Activated naive CD4-positive, alpha-beta T cell (primary cell): ENCODE measurements at places on chromosomes 1 and 21.
A peak's percentile ranks its signal among the peaks of the same experiment; 100 is the strongest.

- no peak for DNase-seq
Observed at GRCh38 chr1:61375082-61375880, 292.9 kb downstream of the NFIA start.

- DNase-seq, result no peak
Observed at GRCh38 chr1:89459081-89459480, 65.5 kb upstream of the LRRC8B start.

DNA sequence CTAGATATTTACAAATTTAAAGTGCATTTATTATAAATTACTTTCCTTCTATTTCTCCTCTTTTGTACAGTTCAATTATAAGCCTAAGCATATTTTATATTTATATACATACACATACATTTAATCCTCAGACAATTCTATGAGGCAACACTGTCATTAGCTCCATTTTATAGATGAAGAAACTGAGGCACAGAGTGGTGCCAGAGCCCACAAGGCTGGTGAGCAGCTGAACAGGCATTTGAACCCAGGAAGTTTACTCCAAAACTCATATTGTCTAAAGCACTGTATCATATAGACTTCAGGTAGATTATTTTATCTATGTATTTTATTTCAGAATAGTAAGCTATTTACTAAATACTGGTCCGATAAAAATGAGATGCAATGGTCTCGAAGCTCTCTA is 52.3 kb downstream of the PTP4A2 start:
- DNase-seq, result no peak

DNA sequence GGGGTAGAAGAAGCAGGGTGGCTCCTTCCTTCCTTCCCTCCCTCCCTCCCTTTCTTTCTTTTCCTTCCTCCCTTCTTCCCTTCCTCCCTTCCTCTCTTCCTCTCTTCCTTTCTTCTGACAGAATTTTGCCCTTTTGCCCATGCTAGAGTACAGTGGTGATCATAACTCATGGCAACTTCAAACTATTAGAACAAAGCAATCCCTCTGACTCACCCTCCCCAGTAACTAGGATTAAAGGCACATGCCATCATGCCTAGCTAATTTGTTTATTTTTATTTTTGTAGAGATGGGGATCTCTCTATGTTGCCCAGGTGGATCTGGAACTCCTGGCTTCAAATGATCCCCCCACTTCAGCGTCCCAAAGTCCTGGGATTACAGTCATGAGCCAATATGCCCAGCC is 10.0 kb upstream of the RPE65 start:
- no peak for DNase-seq

DNA sequence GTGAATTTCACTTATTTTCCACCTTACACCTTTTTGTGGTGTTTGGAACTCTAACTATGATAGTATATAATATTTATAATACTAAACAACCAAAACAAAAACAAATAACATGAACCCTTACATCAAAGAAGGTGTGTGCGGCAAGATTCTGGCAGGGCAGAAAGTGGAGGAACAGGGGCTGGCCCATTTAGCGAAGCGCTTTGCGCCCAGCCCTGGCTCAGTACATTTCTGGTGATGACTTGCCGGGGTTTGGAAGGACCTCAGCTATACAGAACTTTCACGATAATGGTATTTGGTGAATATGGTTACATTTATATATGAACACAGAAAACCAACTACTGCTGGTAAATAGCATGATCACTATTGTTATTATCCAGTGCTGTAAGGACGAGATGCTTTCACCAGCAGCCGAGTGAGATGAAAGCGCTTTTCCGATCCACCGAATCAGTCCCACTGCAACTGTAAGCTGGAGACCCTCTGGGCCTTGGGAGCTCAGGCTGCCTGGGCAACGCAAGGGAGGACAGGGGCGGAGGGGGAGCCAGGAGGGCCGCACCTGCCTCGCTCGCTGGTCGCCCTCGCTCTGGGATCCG is 63.9 kb downstream of the CD247 start:
- no peak for DNase-seq

DNA sequence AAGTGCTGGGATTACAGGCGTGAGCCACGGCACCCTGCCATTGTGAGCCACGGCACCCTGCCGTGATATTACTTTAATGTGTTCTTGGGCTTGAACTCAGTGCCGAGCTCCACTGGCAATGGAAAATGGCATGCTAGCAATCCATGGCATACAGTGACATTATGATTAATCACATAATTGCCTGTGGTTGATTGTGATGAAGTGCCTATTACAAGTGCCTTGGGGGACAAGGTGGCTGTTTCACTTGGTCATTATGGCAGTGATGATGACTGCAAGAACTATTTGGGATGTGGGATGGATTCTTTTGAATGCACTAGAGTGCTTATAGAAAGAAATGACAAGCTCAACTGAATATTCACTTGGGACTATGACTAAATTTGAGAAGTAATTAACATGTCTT is 22.3 kb upstream of the HPCAL4 start:
- DNase-seq, result no peak

GRCh38 chr1:240888039-240888786 is 276.3 kb upstream of the GREM2 start:
- no peak for DNase-seq

GRCh38 chr1:4393191-4393590 is 261.2 kb upstream of the AJAP1 start:
- DNase-seq, result no peak

GRCh38 chr1:193740762-193741161 is 554.3 kb upstream of the B3GALT2 start:
- no peak for DNase-seq

DNA sequence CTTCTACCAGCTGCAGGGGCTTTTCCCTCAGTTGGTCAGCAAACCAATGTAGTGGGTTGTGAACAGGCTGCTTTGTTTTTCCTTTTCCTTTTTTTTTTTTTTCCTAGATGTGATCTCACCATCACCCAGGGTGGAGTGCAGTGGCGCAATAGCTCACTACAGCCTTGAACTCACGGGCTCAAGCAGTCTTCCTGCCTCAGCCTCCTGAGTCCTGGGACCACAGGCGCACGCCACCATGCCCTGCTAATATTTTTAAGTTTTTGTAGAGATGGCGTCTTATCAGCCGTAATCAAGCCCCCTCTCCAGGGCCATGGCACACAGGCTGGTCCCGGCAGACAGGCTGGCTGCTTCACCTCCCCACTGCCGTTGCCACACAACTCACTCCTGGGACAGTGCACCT is 3.4 kb upstream of the TRIM11 start:
- no peak for DNase-seq

- DNase-seq, result no peak
Observed at GRCh38 chr1:240031009-240031408, 60.7 kb upstream of the FMN2 start.

DNA sequence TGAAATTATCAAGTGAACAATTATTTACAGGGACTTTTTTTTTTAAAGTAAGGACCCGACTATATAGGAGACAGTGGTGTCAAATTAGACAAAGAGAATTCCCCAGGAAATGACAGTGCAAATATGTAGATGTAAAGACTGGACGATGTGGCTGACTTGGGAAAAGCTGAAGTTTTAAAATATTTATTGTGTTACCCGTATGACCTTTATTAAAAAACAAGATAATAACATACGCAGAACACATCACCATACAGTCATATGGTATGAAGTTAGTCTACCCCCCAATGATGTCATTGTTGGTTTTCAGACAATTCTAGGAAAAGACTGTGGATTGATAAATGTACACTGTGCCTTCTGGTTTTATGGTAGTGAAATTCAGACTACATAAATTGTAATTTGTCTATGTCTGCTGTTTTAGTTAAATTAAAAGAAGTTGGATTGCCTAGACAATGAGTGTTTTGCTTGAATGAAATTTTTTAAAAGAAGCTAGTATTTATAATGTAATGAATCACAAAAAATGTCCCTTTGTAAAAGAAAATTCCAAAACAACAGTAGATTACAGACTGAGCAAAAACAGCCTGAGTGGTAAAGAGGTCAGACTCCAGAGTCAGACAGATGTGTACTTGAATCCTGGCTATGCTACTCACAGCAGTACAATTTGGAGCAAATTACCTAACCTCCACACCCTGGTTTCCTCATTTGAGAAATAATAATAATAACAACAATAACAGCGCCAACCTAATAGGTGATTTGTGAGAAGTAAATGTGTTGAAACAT is 15.5 kb upstream of the PDC start:
- no peak for DNase-seq

- DNase-seq, result no peak
Observed at GRCh38 chr1:50109116-50109515, 396 bp downstream of the ELAVL4 start.

GRCh38 chr1:25697435-25698217 is 81.0 kb downstream of the MAN1C1 start:
- peak; percentile 30 for DNase-seq

DNA sequence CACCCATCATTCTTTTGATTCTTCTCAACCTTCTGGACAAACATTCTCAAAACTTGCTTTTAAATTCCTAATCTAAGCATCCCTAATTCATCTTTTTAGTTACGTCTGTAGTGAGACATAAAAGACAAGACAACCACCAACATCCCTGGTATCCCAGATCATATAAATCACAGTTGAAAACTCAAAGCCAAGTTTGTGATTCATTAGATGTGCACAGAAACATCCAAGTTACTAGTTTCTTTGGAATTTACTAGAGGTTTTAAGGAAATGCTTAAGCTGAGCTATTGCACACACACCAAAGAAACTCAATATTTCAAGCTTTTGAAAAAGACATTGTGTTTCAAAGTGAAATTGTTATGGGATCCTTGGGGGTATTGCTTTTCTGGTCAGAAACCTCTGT is 47.6 kb downstream of the ATP6V1G3 start:
- DNase-seq, result no peak

DNA sequence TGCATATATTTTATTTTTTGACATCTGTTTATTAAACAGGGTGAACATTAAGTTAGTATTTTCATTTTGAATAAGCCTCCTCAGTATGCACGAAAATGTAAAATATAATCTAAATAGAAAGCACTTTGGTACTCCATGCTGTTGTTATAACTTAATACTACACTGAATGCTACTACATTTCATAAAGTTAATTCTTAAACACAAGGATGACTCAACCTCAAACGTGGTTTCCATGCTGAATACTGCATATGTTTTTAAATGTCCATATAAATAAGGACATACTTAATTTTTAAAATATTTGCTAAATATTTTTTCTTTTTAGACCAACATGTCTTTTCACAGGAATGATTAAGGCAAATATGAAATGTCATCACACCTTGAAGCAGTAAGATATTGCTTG is 83.9 kb downstream of the USP24 start:
- no peak for DNase-seq

- no peak for DNase-seq
Observed at GRCh38 chr1:55472784-55473183, 257.6 kb upstream of the USP24 start.

- DNase-seq, result no peak
Observed at GRCh38 chr1:61284248-61284854, 202.0 kb downstream of the NFIA start.

DNA sequence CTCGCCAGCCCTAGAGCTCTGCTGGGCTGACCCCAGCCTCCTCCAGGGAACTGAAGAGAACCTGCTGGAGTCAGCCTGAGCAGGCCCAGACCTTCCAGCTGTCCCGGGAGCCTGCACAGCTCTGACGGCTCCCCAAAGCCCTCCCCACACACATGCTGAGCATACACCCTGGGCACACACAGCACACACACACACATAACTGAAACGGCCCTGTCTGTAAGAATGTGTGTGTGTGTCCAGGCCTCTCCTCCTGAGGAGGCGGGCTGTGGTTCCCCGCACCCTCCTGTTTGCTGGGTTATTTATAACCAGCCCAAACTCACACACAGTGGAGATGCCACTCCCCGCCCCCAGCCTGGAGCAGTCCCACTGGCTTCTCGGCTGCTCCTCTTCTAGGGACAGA is 20.2 kb downstream of the SDC3 start:
- no peak for DNase-seq

GRCh38 chr1:45521413-45522323 is at the start of gene PRDX1:
TSS of gene PRDX1 (minus strand) at chr1:45521884. CDS start at chr1:45519043, 2,841 bp downstream.
- DNase-seq, result peak; percentile 98

DNA sequence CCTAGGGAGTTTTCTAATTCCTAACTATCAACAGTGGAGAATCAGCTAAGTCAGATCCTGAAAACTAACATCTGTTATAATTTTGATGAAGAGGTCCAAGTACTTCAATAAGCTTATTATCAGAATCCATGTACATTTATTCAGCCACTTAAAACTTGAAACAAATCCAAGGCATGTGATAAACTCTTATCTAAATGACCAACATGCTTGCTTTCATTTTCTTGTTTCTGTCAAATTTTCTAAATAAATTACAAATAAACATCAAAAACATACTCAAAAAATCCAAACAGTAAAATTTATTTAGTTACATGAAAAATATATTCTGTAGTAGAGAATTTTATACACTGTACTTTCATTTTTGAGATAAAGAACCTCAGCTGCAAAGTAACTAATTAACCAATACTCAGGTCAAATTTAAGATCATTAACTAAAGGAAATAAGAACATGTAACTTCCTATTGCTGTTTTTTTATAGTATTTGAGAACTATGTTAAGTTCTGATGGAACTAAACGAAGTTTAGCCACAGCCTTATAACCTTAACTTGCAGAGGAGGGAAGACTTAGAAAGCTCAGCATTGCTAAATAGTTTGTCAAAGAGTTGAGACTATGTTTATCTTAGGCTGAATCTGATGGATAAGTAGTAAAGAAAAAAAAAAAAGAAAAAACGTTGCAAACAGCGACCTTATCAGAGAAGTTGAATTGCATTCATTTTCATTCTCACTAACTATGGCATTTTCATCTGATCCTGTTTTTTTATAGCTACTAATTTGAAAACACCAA is 44.9 kb downstream of the SYNJ1 start:
- no peak for DNase-seq

DNA sequence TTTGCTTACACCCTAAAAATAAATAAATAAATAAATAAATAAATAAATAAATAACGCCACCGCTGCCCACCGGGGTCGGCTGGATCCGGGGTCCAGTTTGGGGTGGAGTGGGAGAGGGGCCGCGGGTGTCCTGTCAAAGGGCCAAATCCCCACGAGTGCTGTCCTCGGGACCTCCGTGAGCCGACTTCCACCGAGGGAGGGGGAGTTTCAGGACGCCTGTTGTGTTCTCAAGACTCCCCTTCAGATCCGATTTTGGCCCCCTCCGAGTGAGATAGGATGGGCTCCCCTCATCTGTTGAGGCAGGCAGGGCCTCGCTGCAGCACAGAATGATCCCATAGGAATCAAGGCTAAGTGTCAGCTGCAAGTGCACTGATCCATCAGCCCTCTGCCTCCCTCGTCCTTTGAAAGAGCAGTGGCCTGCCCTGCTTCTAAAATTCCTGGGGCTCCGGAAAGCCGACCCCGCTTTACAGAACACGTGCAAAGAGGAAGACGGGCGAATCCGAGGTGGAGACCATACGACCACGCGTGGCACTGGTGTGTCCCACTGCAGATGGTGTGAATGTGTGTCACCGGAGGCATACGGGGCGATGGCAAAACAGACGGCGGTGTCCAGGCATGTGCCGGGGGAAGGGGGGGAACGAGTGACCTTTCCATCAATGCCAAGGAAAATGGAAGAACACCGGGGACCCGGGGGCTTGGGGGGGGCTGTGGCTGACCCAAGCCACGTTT is 3880.5 kb downstream of the SRGAP2C start:
- no peak for DNase-seq

GRCh38 chr1:230149751-230150584 is 82.9 kb downstream of the GALNT2 start:
- DNase-seq, result no peak

- DNase-seq, result no peak
Observed at GRCh38 chr1:234976861-234977680, 151.6 kb downstream of the TOMM20 start.
